Daoy (cell line): ENCODE measurements at places on chromosomes 7 and 10. TPM values are rescaled to one million over a fixed set of nuclear protein-coding genes. Genes with fewer than 3 reads are reported as not detected.

SLC13A4 gene
- not detected in 2 replicates for total RNA-seq

PHF14 gene
- 38.6 and 41.2 TPM in 2 replicates for total RNA-seq

EN2 gene
- total RNA-seq: 1.4 and 3.5 TPM in 2 replicates

CELF2 gene
- total RNA-seq: 0.24 and 0.51 TPM in 2 replicates

CACNB2 gene
- total RNA-seq: 0.06 TPM in 1 of 2 replicates, not detected in the other

AKR1C8 gene
- total RNA-seq: not detected in 2 replicates

IFIT2 gene
- total RNA-seq: 7.1 and 8.5 TPM in 2 replicates

SYT15 gene
- total RNA-seq: 0.11 TPM in 1 of 2 replicates, not detected in the other

ST8SIA6 gene
- total RNA-seq: 0.91 and 1.2 TPM in 2 replicates

CLCN1 gene
- total RNA-seq: 0.23 TPM in 1 of 2 replicates, not detected in the other

CHPF2 gene
- total RNA-seq: 38.3 and 43.5 TPM in 2 replicates

HOXA11 gene
- total RNA-seq: 7.7 and 8.2 TPM in 2 replicates

PLXNA4 gene
- 0.69 and 5.5 TPM in 2 replicates for total RNA-seq

DYNC1I1 gene
- 5.0 and 8.4 TPM in 2 replicates for total RNA-seq

NEUROD6 gene
- total RNA-seq: not detected in 2 replicates

CRYGN gene
- 0.17 TPM in 1 of 2 replicates, not detected in the other for total RNA-seq

HOXA3 gene
- 12.4 and 16.8 TPM in 2 replicates for total RNA-seq

NUTM2E gene
- total RNA-seq: under 0.01 TPM in 1 of 2 replicates, not detected in the other

GNGT1 gene
- not detected in 2 replicates for total RNA-seq

SNCG gene
- total RNA-seq: 1.7 TPM in 1 of 2 replicates, not detected in the other

HNRNPA2B1 gene
- total RNA-seq: 412 and 512 TPM in 2 replicates

WDFY4 gene
- not detected in 2 replicates for total RNA-seq

CALHM1 gene
- not detected in 2 replicates for total RNA-seq

MAGI2 gene
- 0.06 and 0.34 TPM in 2 replicates for total RNA-seq

BICC1 gene
- 9.1 and 12.2 TPM in 2 replicates for total RNA-seq

FAM237B gene
- total RNA-seq: not detected in 2 replicates

UNC5B gene
- 4.0 and 6.0 TPM in 2 replicates for total RNA-seq

ACTR1A gene
- total RNA-seq: 77.7 and 79.4 TPM in 2 replicates

MYH16 gene
- 0.51 TPM in 1 of 2 replicates, not detected in the other for total RNA-seq

PIK3AP1 gene
- total RNA-seq: 2.1 and 2.7 TPM in 2 replicates

RAMP3 gene
- not detected in 2 replicates for total RNA-seq

COX15 gene
- 32.7 and 39.0 TPM in 2 replicates for total RNA-seq

ATP6V0A4 gene
- 0.63 TPM in 1 of 2 replicates, not detected in the other for total RNA-seq

TUBAL3 gene
- total RNA-seq: 0.23 and 0.54 TPM in 2 replicates

SEMA4G gene
- 0.57 and 0.69 TPM in 2 replicates for total RNA-seq

TSPAN13 gene
- 33.7 and 35.5 TPM in 2 replicates for total RNA-seq

TUBB8 gene
- total RNA-seq: 0.60 TPM in 1 of 2 replicates, not detected in the other

NKX1-2 gene
- not detected in 2 replicates for total RNA-seq

STEAP1 gene
- total RNA-seq: 24.9 and 28.5 TPM in 2 replicates

ABCC2 gene
- total RNA-seq: 0.80 and 1.9 TPM in 2 replicates

FEZF1 gene
- 0.03 and 0.69 TPM in 2 replicates for total RNA-seq

GIMAP4 gene
- total RNA-seq: not detected in 2 replicates

SFMBT2 gene
- 4.3 and 4.6 TPM in 2 replicates for total RNA-seq

ARPC1A gene
- 291 and 326 TPM in 2 replicates for total RNA-seq
